ENCODE measurements at places on chromosomes 1 and 21.

- no peak for DNase-seq
Observed at GRCh38 chr1:96538883-96539282, 182.7 kb upstream of the PTBP2 start.

DNA sequence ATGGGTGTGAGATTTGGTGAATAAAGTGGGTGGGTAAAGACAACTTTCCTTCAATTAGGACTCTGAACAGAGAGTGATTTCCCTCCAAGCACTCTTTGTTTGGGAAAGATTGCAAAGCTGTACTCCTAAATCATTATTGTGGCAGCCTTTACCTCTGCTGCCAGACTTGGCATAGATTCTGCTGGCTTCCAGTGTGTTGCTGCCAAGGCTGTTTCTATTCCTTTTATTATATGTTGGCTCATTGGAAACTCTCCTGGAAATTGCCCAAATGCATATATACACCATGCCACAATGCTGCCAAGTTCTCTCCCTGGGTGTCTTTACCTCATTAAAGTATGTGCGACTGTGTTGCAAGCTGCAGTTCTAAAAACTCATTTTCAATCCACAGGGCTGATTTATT, 668.0 kb downstream of the MRPL39 start:
- no peak for DNase-seq

- DNase-seq, result no peak
Observed at GRCh38 chr1:4108331-4108730, 208.3 kb upstream of the C1orf174 start.

DNA sequence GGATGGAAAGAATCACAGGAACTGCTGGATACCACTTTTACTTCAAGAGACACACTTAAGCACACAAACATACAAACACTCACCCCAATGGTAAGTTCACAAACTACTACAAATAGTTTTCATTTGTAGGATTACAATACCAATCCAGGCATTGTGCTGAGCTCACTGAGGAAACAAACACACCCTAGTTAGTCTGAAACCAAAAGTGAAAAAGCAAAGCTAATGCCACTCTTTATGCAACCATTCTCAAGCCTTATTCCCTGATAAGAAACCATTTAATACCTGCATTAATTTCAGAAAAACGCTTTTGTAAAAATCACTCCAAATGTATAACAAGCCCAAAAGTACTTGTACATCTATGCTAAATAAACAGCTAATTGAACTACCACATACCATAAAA, 38.3 kb downstream of the RNF115 start:
- DNase-seq, result no peak

DNA sequence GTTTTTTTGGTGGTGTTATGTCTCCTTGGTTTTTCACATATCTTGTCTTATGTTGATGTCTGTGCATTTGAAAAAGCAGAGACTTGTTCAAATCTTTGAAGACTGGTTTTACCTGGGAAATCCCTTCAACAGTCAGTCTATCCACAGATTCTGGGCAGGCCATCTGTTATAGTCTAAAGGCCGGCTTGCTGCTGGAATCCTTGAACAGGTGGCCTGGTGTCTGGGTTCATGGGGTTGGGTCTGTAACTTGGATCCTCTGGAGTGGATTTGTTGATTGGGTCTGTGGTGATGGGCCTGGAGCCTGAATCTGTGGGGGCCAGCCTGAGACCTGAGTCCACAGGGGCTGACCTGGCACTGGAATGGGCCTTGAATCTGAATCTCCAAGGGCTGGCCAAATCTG, 12.2 kb downstream of the LORICRIN start:
- DNase-seq, result no peak

DNA sequence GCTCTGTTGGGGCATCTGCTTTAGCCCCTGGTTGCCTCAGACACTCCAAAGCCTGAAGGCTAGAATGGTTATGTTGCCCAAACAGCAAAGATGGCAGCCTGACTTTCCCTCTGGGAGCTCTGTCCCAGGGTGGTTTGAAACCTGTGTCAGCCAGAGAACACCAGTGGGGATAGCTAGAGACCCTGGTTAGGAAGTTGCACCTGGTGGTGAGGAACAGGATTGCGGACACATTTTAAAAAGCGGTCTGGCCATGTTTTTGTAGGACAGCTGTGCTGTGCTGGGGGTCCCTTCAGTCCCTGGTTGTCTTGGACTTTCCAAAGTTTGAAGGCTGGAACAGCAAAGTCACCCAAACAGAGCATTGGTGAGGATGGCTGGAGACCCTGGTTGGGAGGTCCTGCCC, 87.8 kb downstream of the DNM3 start:
- DNase-seq, result no peak

DNA sequence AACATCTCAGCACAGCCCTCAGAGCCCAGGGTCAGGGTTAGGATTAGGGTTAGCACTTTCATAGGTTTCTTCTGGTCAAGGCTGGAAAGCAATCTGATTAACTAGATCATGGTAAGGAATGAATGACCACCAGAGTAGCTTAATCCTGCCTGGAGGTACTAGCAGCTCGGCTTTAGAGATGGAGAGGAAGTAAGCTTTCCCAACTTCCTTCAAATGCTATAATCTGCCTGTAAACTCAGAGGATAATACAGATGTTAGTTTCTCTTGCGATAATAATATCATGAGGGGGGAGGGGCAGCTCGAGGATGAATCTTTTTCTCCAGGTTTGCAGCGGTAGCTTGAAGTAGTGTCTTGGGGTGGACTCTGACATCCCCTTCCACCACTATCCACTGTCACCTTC, 194.9 kb downstream of the HIVEP3 start:
- no peak for DNase-seq

GRCh38 chr1:96309783-96310182, 411.8 kb upstream of the PTBP2 start:
- DNase-seq, result peak; percentile 17

DNA sequence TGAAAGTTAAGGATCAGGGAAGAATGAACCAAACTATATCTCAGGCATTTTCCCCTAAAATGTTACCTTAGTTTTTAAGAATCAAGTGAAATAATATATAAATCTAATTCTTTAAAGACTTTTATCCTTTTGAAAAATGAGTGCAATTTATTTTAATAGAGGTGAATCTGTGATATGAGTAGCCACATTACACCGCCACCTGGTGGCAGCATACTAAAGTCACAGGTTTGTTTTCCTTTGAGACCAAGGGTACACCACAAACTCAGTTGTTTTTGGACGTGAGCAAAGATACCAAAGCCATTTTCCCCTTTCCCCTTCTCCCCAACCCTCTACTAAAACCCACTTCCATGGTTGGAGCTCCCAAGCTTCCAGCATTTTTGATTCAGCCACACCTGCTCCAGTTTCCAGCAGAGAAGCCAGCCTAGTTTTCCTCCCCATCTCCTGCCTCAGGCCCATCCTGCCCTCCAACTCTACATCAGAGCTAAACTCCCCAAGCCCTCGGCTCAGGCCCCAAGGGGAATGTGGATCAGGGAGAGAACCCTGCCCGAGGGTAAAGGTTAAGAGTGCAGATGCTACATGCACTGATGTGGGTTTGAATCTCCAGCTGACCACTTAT, 22.9 kb upstream of the LDLRAP1 start:
- peak; percentile 49 for DNase-seq

DNA sequence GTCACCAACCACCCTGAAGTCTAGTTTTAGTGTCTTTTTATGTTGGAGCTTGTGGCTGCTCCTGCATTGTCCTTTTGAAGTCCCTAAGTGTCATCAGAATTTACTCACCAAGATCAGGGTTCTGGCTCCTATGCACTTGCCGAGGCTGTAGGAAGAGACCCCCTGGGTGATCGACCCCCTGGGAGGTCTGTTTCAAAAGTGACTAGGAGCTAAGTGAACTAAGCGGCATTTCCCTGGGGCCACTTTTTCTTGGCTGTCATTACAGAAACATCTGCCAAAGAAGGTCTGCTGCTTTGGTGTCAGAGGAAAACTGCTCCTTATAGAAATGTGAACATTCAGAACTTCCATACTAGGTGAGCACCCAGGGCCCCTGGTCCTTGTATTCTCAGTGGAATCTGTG, 39.4 kb downstream of the ACTN2 start:
- no peak for DNase-seq

- DNase-seq, result no peak
Observed at GRCh38 chr1:16141573-16142336, 14.1 kb downstream of the EPHA2 start.

DNA sequence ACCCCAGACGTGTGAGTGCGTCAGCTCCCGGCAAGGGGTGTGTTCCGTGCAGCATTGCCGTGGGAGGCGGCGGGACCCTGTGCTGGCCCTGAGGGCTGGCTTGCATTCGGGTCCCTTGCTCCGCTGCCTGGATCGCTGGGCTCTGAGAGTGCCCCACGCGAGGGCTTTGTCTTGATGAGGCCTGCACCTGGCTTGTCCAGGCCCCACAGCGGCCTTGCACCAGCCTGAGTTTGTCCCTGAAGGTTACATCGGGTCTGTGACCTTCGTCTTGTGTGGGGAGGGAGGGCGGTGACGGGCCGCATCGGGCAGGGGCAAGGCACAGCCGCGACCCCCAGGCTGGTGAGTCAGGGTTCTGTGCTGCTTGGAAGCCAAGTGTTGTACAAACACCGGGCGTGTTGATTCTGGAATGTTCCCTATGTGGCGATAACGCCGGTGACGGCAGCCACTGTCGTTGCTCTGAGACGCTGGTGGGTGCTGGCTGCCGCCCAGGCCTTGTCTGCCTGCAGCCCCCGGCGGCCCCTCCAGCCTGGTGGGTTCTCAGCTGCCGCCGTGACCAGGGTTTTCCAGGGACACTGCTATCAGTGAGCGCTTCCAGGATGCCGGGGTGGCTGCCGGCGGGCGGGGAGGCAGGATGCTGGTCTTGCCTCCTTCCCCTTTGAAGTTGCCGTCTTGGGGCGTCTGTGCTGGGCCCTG, 42.9 kb downstream of the SLX9 start:
- no peak for DNase-seq

- no peak for DNase-seq
Observed at GRCh38 chr21:34935452-34935851, 113.7 kb downstream of the RUNX1 start.

GRCh38 chr1:91884459-91885212, 1.3 kb downstream of the TGFBR3 start:
- no peak for DNase-seq

GRCh38 chr1:56065729-56066128, 513.6 kb downstream of the PLPP3 start:
- DNase-seq, result no peak

DNA sequence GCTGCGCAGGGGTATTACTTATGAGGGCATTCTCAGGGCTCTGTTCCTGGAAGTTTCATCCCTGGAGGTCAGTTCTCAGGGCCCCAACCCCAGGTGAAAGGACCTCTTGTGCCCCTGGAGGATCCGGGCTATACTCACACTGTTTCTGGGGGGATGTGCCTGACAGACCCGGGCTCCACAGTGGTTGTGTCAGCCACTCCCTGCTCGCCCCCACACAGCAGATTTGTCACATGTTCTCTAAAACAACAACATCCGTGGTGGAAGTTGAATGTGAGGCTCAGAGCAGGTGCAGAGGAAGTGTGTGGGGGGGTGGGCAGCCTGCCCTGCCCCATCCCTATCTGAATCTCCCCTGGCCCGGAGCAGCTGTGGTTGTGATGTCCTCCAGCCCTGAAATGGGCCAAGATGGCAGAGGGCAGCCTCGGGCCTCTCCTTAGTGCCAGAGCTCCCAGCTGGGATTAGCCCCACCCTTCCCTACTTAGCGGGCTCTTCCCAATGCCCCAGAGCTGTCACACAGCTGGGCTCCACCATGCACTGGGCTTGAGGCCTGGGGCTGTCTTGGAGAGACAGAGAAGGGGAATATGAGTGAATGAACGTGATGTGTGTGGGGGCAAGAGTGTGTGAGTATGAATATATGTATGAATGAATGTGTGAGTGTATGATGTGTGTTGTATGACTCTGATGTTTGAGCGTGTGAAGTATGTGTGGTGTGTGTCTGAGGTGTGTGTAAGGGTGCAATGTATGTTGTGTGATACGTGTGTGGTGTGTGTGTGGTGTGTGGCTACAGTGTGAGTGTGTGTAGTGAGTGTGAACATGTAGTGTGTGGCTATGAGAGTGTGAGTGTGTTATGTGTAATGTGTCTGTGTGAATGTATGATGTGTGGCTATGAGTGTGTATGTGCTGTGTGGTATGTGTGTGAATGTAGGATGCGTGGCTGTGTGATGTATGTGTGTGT, 1.5 kb upstream of the FCMR start:
- DNase-seq, result no peak

DNA sequence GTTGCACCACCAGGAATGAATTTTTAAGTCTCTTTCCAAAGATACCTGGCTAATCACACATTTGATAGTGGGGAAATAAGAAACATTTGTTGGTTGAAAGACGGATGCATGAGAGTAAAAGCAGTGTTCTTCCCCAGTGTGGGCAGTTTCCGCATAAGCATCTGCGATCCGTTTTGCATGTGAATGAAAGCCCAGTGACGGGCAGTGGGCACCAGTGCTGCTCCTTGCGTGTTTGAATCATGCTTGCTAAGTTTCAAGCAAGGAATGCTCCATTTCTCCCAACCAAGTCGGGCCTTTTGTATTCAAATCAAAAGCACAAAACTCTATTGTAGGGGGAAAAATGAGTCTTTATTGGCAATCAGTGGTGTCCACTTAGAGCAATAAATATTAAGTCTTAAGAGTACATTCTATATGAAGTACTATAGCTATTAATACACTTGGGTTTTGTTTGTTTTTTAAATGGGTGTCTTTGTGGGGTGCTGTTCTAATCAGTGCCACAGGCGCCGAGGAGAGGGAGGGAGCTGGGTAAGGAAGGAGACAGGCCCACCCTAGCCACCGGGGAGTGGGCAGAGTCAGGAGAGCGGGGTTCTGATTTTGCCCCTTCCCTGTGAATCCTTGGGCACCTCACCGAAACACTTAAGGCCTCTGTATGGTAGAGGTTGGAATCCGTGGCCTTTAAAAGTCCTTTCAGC, 750 bp upstream of the PTGFRN start:
- no peak for DNase-seq
